ENCODE measurements at places on chromosomes 1 and 21.

DNA sequence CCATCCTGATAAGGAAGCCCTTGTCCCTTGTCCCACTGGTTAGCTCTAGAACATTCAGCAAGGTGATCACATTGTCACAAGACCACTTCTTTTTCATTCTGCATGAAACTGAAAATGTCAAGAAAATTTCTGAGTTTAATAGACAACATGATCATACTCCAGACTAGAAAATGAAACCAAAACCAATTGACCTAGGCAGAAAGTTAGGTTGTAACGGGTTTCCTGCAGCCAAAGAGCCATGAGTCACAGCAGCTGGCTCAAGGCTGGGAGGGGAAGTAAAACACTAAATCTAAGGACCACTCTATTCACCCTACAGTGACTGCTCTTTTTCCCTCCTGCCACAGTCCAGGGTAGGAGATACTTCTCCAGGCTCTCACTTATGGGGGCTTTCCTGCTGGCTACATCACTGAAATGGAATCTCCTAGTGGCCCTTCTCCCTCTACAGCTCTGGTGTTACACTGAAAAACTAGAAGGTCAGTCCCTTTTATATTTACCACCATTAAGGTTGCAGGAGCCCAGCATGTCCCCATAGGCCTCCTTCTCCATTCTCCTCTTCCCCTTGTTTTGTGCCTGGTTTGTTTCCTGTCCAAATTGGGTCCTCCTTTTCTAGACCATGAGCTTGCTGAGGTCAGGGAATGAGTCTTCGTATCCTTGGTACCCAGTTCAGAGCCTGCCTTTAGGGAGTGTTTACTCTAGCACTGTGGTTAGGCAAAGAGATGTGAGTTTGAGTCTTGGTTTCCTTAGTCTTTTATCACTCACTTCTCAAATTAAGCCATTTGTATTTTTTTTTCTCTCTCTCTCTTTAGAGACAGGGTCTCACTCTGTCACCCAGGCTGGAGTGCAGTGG, 236.5 kb upstream of the JUN start:
- no peak for DNase-seq

DNA sequence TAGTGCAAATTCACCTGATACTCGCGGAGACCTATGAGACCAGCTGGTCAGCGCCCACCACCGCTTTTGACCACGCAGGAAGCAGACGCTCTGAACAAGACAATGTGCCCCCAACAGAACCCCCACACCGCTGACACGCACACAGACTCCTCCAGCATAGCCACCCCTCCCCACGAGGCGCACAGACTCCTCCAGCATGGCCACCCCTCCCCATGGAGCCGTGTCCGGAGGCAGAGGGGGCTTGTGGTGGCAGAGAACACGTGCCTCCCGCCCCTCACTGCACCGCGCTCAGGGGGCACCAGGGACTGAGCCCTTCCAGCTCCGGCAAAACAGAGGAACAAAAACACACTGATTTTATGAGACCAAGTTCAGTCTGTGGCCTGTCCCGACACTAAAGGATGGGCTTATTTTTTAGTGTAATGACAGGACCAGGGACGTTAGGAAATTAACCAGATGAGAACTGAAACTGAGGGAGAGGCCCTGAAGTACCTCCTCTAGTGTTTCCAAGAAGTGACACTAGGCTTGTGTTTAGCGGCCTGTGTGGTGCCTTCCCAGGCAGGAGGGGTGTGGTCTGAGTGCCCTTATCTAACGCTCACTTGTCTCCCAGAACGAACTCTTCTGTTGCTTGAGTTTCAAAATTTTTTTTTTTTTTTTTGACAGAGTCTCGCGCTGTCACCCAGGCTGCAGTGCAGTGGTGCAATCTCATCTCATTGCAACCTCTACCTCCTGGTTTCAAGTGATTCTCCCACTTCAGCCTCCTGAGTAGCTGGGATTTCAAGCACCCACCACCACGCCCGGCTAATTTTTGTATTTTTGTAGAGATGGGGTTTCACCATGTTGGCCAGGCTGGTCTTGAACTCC, 10.0 kb upstream of the AGPAT3 start:
- DNase-seq = no peak

DNA sequence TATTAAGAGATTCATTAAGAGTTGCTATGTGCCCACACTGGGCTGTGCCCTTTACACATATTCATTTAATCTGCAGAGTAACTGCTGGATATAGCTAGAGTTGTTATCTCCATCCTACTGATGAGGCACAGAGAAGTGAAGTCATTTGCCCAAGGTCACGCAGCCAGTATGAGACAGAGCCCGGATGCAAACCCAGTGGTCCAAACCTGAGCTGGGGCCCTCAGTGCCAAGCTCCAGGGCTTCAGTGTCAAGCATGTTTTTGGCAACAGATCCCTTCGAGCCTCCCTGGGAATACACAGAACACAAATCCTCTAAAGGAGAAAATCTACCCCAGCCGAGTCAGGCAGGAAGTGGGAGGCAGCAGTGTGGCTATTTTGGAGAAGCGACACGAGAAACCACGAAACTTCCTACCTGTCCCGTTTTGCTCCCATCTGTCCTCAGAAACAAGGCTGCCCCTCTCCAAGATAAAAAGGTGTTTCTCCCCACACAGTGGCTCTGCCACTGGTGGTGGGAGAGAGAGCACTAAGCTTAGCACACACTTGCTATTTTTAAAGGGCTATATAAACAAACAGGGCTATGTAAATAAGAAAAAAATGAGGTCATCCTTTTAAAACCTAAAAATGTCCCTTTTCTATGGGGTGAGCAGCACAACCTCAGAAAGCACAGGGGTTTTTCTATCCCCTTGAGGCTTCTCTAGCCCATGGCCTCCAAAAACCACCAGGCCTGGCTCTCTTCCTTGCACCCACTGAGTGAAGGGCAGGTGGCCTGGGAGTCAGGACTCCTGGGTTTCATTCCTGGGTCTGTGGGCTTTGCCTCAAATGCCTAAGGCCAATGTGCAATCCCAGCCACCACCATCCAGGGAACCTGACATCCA, 138.6 kb upstream of the EDN2 start:
- DNase-seq = no peak

DNA sequence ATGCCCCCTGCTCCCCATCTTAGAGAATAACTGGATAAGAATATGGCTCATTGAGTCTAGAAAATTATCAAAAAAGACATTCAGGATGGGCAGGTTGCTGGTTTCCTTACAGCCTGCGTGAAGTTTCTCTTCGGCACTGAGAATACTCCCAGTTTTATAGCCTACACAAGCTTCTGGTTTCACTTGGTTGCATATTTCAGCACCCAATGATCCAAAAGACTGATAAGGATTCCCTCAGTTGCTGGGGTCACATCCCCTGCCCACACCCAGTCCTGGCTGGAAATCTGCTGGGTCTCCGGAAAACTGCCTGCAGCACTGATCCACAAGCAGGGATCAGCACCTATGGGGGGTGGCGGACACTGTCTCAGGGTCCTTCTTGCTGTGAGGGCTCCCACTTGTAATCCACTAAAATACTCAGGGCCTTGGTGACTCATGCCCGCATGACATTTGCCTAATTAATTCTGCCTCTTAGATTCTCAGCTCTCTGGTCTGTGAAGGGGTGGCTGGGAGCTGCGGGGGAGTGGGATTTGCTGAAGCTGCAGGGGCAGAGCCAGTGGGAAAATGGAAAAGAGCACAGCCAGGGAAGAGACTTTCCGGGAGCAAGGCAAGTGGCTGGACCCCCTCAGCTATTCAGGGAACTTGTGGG, 142.5 kb downstream of the ZNF648 start:
- DNase-seq = no peak

GRCh38 chr1:35866991-35867390, 16.0 kb upstream of the AGO1 start:
- DNase-seq = no peak

DNA sequence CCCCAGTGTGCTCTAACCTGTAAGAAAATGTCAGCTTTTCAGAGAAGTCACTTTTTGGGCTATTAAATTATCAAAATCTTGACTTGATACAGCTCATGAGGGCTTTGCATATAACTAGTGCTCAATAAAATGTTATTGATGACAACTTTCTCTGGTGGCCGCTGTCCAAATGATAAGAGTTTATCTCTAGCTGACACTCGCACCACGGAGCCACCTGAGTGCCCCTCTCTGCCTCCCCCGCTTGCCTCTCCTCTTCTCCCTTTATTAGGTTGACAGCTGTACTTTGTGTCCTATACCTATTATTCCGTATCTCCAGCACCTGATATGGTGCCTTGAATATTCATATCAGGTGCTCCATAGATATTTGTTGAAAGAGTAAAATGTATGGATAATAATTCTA, 82.8 kb downstream of the PHTF1 start:
- DNase-seq = no peak

GRCh38 chr1:185672719-185673360, 61.4 kb upstream of the HMCN1 start:
- DNase-seq = no peak

- DNase-seq = no peak
Observed at GRCh38 chr1:169196581-169196980, 90.1 kb downstream of the ATP1B1 start.

GRCh38 chr1:234658138-234658537, 48.2 kb upstream of the IRF2BP2 start:
- no peak for DNase-seq

DNA sequence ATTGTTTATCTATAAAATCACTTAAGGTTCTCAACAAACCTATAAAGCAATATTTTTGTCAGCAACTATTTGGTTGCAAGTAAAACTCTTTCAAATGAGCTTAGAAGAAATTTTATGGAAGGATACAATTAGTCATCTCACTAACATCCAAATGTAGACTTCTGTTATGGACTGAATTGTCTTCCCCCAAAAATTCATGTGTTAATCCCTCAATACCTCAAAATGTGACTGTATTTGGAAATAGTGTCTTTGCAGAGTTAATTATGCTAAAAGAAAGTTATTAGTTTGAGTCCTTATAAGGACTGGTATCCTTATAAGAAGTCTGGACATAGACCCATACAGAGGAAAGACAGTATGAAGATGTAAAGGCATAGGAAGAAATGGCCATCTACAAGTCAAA, 357.8 kb upstream of the PRMT6 start:
- no peak for DNase-seq

All from C1 segment of cervical spinal cord (tissue), 14 donors.